ENCODE measurements at places on chromosomes 3 and 15.

- no peak for DNase-seq
Observed at GRCh38 chr15:77032052-77032646, 37.2 kb downstream of the PSTPIP1 start.

GRCh38 chr15:73934281-73934680 is 8.0 kb downstream of the LOXL1 start:
- DNase-seq: no peak

DNA sequence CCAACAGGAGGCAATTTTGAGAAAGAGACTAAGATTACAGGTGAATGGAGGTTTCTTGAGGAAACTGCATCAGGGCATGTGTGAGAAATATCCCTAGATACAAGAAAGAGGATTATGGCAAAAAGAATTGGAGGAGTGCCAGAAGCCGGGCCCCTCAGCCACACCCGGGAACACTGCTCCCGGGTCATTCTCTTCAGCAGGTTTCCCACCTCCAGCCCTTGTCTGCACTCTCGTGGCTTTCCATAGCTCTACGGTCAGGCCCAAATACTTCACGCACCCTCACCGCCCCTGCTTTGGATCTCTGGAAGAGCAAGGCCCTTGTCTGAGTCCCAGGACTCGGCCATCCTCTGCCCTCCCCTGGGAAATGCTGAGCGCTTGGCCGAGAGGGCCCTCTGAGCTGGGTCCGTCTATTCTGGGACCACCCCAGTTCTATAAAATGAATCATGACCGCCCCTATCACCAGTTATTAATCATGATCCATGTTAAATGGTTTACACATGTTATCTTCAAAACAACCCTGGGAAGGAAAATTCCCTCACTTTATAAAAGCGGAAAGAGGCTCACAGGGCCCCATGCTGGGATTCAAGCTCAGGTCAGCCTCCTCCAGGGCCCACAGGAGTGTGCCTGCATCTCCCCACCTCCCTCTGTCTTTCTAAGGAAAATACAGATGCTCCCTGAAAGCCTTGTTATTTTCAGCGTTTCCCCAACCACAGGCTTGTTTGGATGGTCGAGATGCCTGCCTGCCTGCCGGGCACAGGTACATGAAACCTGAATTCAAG is 38.8 kb upstream of the SPTBN5 start:
- DNase-seq: no peak

DNA sequence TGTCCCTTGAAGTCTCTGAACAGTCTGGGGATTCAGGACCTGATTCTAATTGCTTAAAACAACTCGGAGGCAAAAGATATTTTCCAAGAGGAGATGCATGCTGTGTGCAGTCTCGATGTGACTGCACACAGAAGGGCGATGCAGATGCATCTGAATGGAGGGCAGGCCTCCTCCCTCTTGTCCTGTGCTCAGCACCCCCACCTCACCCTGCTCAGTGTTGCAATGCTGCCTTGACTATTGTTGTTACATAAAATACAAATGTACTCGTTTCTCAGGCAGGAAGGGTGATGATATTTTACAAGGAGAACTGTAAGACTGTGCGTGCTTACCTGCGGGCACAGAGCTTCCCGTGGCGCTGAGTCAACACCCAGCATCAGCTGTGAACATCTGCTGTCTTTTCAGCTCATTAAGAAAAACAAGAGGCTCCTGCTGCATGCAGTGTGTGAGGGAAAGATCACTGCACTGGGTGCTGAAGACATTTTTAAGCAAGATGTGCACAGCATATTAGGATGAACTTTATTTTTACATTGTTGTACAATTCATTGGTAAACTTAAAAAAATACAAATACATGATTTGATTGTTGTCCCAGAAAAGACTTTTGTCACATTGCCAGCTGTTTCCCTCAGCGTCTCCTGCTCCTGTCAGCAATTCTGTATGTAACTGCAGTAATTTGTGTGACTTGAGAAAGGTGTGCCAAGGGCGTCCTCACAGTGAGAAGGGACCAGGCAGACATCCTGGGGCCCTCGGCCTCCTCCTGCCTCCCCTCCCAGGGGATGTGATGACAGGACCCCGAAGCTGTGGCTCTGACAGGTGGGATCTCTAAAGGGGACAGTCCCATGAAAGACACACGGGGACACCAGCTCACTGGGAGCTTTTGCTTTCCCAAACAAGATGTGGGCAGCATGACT is 56.3 kb upstream of the RPL32 start:
- no peak for DNase-seq

DNA sequence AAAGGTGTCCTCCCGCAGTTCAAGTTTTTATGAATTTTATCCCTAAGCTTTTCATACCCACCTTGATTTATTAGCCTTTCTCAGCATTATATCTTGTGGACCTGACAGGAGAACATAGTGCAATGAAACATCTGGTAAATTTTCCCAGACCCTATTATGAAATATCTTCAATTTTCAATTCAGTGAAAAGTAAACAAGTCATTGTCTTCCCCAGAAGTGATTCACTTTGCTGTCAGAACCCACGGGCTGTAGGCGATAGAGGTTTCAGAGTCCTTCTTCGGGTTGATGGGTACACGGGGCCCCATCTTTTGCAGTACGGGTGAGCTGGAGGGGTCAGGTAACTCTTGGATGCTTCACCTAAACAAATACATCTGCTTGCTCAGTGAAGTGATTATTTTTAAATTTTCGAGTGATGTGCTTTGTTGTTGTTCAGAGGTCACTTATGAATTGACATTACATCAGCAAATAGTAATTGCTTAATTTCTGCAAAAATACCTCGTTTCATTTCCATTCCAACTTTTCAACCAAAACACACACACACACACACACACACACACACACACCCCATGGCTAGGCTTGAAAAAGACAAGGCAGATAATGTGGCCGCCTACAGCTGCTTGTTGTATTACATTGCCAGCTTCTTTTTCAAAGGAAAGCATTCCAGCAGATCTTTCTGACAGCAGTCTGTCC is 102.9 kb downstream of the SEMA6D start:
- DNase-seq: no peak

Data from amniotic stem cell (primary cell).